Activated CD8-positive, alpha-beta memory T cell treated with anti-CD3 and anti-CD28 coated beads for 1 hour (primary cell): ENCODE measurements at places on chromosomes 2 and 18.

GRCh38 chr18:50203801-50204604, 9.1 kb upstream of the MYO5B start:
- DNase-seq, result no peak

DNA sequence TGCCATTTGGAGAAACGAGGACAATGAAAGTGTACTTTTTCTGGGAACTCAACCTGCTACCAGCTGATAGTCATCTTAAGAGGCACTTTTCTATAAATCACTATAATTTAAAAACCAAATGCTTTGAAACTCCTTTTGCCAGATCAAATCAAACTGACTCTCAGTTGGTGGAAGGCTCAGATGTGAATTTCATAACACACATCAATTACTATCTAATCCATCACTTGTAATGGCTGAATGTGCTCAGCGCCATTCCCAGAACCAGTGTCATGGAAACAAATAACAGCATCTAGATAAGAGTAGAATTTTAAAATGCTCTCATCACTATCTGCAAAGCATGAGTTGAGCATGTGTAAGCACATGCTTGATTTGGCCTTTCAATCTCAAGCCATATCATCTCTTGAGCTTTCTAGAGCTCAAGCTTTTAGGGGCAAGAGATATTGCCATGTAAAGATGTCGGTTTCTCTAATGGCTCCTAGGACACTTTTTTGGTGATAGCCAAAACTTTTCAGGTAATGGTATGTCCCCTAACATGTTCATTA, 223.1 kb upstream of the ACVR2A start:
- no peak for DNase-seq

- DNase-seq, result no peak
These were observed 155.3 kb downstream of the ANTXR1 start for GRCh38 chr2:69168144-69168813.

DNA sequence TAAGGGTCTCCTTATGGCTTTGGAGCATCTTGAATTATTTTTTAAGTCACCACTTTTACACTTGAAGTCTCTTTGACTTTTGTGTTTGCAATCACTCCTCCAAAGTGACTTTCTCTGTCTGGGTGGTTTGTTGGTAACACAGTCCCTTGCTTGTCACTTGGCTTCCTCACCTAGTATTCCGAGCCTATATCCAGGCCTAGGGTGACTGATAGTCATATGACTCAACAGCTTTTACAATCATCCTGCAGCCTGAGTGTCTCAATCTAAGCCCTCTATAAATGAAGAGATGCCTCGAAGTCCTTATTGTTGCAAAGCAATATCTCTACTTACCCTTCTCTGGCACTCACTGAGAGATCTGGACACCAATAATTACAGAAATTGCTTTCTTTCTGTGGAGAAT, 53.9 kb upstream of the SETBP1 start:
- no peak for DNase-seq

DNA sequence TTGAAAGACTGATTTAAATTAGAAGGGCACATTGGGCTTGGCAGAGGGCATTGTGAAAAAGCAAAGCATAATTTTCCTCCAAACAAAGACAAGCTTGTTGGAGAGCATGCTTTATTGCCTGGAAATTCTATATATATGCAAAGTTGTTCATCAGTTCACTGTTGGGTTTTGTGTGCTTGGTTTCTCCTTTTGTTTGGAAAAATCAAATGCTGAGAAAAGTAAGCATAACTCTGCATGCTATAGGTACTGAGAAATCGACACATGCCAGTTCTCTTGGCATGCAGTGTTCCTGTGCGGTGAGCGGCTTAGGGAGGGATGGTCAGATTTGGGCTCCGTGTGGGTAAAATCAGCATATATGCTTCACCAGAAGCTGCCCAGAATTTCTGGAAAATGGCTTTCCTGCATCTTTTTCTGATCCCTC, 161.0 kb downstream of the RAPGEF4 start:
- no peak for DNase-seq

- DNase-seq, result no peak
These were observed 311.8 kb upstream of the ST6GAL2 start for GRCh38 chr2:107197594-107198294.

DNA sequence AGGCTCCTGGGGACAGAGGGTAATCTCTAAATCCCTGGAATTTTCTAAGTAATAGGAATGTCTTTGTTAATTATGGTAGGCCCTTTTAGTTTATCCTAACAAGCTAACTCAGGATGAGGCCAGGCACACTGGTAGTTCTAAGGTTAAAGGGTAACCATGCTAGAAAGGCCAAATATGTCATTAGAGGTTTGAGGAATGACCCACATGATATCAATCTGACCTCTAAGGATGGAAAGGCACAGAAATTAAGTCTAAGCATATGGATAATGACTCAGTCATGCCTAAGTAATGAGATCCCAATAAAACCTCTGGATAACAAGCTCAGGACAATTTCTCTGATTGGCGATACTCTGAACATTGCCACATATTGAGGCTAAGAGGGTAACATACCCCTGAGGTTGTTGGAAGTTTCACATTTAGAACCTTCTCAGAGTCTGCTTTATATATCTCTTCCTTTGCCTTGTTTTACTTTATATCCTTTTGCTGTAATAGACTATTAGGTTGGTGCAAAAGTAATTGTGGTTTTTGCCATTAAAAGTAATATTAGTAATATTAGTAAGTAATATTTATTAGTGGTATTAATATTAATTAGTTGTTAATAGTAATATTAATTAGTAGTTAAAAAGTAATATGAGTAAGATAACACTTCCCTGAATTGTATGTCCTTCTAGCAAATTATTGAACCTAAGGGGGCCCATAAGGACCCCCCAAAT, 806.3 kb upstream of the GCFC2 start:
- DNase-seq, result no peak

DNA sequence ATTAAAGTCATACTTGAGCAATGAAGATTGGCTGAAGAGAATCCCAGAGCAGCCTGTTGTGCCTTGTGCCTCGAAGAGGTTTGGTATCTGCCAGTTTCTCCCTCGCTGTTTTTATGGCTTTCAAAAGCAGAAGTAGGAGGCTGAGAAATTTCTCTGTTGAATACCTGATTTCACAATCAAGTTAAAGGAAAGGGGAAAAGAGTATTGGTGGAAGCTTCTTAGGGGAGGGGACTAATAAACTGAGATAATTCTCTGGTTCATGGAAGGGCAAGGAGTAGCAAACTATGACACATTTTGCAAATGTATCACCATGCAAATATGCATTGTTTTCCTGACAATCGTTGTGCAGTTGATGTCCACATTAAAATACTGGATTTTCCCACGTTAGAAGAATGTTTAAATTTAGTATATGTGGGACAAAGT, at the start of gene IL1B:
TSS of gene IL1B (minus strand) at position 85 of the 423 bp plus-strand sequence. CDS start 550 bp downstream, outside the sequence.
- no peak for DNase-seq

GRCh38 chr2:202426751-202427150, 50.6 kb downstream of the BMPR2 start:
- no peak for DNase-seq

GRCh38 chr2:210474776-210475175, 1.8 kb downstream of the LANCL1 start:
- DNase-seq, result no peak
